ENCODE measurements at places on chromosomes 12 and 14. TPM values are rescaled to one million over a fixed set of nuclear protein-coding genes. Genes with fewer than 3 reads are reported as not detected.

Gene NFE2
- not detected for total RNA-seq

Gene DLK1
- 7.2 TPM for total RNA-seq

Gene SPTB
- total RNA-seq, result 14.9 TPM

Gene RNF212B
- not detected for total RNA-seq

Gene TMTC3
- 14.5 TPM for total RNA-seq

Gene SLC11A2
- 21.5 TPM for total RNA-seq

Gene IL25
- not detected for total RNA-seq

Gene CRACR2A
- total RNA-seq, result 0.53 TPM

- H3K27me3 ChIP-seq, result no peaks in the 10 kb centered on the region
- no peak overlapping the region for H3K27ac ChIP-seq
- peaks cover 3% of the 10 kb centered on the region for H3K36me3 ChIP-seq
- H3K4me1 ChIP-seq, result no peaks in the 10 kb centered on the region
Observed at GRCh38 chr14:55151601-55152000, 22.5 kb downstream of the LGALS3 start.

DNA sequence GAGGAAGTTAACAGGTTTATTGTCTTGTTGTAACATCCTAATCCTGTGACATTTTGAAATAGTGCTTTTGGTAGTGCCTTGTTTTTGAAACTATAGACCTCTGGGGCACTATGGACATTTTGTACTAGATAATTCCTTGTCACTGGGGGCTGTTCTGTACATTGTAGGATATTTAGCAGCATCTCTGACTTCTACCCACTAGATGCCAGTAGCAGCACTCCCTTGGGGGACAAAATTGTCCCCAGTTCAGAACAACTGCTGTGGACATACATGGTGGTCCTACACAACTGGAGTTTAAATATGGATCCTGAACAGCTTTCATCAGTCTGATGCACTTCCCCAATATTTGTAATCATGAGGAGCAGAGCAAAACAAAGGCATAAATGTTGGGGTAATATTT, 264.7 kb downstream of the RAD51B start:
- no peak overlapping the region for H3K27ac ChIP-seq
- no peak for DNase-seq
- H3K4me3 ChIP-seq, result no peak overlapping the region
- H3K36me3 ChIP-seq, result no peaks in the 10 kb centered on the region
- no peaks in the 10 kb centered on the region for H3K27me3 ChIP-seq

DNA sequence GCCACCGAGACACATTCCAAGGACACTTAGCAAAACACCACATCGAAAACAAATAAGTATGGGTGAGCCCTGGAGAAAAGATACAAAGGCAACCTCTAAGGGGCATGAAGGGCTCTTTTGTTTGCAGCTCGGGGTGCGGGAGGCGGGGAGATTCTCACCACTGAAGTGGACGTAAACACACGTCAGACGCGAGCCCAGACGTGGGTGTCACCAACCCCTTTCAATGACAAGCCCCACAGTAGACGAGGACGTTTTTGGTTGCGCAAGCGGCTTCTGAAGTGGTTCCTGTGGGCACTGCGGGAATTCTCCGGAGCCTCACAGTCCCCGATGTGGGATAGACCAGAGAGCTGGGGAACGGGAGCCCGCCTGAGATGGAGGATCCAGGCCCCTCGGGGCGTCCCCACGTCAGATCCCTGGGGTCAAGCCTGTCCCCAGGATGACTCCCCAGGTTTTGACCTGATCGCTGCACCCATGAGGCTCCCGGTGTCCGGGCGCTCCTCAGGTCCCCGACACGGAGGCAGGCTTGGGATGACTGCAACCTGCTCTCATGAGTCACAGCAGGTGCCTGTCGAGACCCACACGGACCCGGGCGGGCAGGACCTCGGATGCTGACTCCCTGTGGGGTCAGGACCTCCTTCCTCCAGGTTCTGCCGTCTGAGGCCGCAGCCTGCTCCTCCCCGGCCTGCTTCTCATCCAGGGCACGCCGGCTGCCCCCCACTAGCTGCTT, 20.3 kb upstream of the ADGRD1 start:
- no peaks in the 10 kb centered on the region for H3K4me1 ChIP-seq
- H3K4me3 ChIP-seq, result no peak overlapping the region
- no peak overlapping the region for H3K27ac ChIP-seq
- DNase-seq, result no peak
- H3K36me3 ChIP-seq, result no peaks in the 10 kb centered on the region
- H3K27me3 ChIP-seq, result no peaks in the 10 kb centered on the region

DNA sequence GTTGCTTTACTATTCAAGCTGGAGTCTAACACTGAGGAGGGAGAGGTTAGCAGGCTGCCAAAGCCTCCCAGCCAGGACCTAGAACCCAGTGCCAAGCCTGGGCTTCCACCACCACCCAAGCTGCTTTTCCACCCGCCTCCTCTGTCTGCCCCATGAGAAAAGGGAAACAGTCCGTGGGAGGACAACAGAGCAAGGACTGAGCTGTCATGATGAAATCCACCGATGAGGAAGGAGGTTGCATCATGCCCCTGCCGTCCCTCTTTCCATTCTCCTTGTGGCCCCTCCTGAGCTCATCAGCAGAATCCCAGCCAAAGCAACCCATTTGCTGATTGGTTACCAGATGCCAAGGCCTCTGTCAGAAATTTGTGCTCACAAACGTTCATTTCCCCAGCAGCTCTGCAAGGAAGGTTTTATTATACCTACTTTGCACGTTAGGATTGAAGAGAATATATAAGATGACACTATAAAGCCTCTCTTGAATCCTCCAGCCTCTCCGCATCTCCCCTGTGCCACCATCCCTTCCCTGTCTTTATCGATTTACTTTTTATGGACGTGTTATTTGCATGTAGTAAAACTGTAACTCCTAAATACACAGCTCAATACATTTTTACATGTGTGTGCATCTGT, 6.3 kb upstream of the SERPINA1 start:
- H3K4me3 ChIP-seq, result no peak overlapping the region
- H3K27ac ChIP-seq, result no peak overlapping the region
- DNase-seq, result peak; percentile 74
- no peaks in the 10 kb centered on the region for H3K36me3 ChIP-seq
- no peaks in the 10 kb centered on the region for H3K27me3 ChIP-seq
- H3K4me1 ChIP-seq, result no peaks in the 10 kb centered on the region

DNA sequence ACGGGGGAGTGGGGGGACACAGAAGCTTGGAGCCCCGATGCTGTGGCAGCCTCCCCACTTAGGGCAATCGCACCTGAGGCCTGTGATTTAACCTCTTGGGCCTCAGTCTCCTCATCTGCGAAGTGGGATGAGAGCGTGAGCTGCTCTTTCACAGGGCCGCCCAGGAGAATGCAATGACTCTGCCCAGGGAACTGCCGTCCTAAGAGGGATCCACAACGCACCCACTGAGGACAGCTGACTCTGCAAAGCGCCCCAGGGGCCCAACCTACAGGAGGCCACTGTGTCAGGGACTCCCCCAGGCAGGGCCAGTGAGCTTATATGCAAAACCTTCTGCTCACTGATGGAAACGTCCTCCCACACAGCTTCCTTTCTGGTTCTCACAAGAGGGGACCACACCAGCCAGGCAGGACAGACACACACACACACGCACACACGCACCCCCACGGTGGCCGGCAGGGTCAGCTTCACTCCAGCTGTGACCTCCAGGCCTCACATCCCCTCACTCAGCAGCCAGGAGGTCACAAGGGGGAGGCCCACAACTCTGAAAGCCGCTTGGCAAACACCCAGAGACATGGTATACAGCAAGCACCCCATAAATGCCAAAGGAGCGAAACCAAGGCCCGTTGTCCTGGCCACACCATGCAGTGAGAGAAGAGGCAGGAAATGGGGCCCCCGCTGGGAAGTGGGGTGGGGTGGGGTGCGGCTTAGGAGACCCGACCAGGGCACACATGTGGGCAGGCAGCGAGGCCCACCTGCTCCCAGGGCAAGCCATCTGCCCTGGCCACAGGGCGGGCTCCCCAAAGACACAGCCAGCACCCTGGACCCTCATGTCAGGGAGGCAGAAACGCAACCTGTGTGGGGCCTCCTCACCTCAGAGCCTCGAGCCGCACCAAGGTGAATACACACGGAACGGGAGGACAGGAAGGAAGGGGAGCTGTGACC, 73.3 kb downstream of the NCOR2 start:
- H3K27ac ChIP-seq, result no peak overlapping the region
- peaks cover 21% of the 10 kb centered on the region for H3K4me1 ChIP-seq
- no peak for DNase-seq
- peaks cover 20% of the 10 kb centered on the region for H3K36me3 ChIP-seq
- no peaks in the 10 kb centered on the region for H3K27me3 ChIP-seq

DNA sequence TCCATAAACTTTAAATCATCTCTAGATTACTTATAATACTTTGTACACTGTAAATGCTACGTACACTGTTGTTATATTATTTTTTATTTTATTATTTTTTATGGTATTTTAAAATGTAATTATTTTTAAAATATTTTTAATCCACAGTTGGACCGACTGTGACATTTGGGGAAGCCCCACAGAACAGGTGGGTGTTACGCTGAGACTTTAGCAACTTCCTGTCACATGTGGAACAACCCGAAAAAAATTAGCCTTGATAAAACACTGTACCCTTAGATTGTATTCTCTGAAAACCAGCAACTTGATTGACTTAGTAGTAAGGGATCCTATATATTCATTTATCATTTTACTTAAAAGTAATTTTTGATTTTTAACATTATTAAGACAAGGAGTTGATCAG, 1755.7 kb upstream of the SEL1L start:
- no peaks in the 10 kb centered on the region for H3K27me3 ChIP-seq
- no peak overlapping the region for H3K27ac ChIP-seq
- H3K4me1 ChIP-seq, result no peaks in the 10 kb centered on the region
- no peak overlapping the region for H3K4me3 ChIP-seq

DNA sequence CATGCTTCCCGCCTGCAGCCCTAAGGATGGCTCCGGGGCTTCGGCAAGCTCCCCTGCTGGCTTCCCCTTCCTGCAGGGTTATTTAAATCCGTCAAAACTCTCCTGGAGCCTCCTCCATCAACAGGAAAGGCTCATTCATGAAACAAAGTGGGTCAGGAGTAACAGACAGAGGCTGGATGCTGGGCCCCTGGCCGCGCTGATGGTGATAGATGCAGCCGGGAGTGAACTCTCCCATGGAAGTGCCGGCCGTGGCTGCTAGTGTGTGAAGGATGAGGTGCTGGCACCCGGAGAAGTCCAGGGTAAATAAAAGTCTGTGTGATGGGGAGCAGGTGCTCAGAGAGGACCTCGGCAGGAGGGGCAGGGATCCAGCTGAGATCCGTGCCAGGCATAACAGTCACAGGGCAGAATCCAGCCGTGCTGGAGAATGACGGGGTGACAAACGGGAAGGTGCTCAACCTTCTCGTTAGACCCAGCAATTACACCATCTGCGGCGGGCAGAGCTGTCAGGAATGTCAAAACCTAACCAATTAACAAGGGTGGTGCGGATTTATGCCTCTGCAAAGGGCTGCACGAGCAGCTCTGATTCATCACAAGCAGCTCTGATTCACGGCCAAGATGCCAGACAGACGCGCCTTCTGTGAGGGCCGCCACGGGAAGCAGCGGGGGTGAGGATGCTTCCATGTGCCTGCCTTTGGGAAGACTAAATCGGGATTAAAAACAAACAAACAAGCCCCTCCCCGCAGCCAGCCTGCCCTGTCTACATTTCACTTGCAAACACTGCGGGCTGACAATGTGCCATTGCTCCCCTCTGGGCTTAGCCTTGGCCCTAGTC, 55.6 kb downstream of the SYNE3 start:
- peaks cover 4% of the 10 kb centered on the region for H3K36me3 ChIP-seq
- DNase-seq, result peak; percentile 75
- H3K4me3 ChIP-seq, result no peak overlapping the region
- H3K27ac ChIP-seq, result no peak overlapping the region
- peaks cover 29% of the 10 kb centered on the region for H3K4me1 ChIP-seq

DNA sequence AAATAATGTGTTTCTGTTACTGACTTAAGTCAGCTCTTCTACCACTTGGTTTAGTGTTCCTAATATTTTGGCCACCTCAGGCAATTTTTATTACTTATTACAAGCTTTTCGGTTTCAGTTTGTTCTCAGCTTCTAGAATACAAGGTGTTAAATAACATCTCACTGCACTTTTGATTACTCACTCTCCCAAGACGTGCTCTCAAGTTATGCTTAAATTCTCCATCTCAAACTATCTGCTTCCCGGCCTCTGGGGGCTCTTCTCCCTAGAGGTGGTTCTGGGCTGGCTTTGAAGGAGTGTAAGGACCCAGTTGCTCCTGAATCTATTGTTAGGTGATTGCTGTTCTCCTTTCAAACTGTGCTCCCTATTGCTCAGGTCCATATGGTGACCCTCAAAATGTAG, 193.9 kb upstream of the DDHD1 start:
- no peak overlapping the region for H3K27ac ChIP-seq
- no peak for DNase-seq
- no peak overlapping the region for H3K4me3 ChIP-seq
- no peaks in the 10 kb centered on the region for H3K27me3 ChIP-seq

DNA sequence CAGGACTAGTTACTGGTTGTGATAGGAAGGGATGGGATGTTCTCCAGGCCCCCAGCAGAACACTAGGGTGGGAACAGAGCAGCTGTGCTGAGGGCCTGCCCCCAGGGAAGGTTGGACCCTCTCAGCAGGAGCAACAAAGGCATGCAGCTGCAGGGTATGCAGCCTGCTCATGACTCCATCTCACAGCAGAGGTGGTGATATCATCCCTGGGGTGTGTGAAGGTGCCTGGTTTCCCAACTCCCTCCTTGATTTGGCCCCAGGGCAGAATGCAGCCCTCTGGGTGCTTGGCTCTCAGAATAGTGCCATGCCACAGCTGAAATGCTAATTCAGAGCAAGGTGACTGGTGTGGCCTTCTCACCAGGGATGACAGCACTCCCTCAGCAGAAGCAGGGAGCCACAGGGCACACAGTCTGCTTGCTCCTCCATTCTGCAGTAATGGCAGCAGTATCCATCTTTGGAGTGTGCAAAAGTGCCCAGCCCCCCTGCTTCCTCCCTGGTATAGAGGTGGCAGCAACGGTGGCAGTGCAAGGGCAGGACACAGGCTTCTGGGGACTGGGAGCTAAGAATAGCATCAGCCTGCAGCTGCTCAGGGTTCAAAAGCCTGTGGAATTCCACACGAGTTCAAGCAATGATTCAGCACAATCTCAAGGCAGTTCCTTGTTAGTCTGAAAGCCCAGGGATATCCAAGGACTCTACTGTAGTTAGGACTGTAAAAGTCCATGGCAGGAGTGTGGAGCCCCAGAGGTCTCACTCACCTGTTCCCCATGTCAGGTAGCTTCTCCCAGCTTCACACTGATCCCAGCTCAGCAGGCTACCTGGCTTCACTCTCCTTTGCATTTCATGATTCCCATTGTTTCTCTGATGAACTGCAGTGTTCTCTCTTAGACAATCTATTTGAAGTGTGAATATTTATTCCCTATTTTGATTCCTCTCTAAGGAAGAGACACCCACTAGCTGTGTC, 298.1 kb upstream of the FOXG1 start:
- no peak overlapping the region for H3K4me3 ChIP-seq
- DNase-seq, result no peak
- H3K36me3 ChIP-seq, result no peaks in the 10 kb centered on the region
- no peaks in the 10 kb centered on the region for H3K4me1 ChIP-seq
- H3K27ac ChIP-seq, result no peak overlapping the region
- no peaks in the 10 kb centered on the region for H3K27me3 ChIP-seq

- H3K4me1 ChIP-seq, result no peaks in the 10 kb centered on the region
- no peaks in the 10 kb centered on the region for H3K36me3 ChIP-seq
- no peak overlapping the region for H3K4me3 ChIP-seq
- no peak for DNase-seq
- no peak overlapping the region for H3K27ac ChIP-seq
Observed at GRCh38 chr14:104373855-104374717, 205.5 kb upstream of the C14orf180 start.

GRCh38 chr12:63208956-63209355, 58.0 kb upstream of the AVPR1A start:
- no peak overlapping the region for H3K27ac ChIP-seq
- no peak for DNase-seq
- H3K4me1 ChIP-seq, result no peaks in the 10 kb centered on the region
- no peaks in the 10 kb centered on the region for H3K27me3 ChIP-seq
- no peak overlapping the region for H3K4me3 ChIP-seq

- peak overlapping the region; percentile 30 for H3K4me3 ChIP-seq
- no peaks in the 10 kb centered on the region for H3K27me3 ChIP-seq
- H3K27ac ChIP-seq, result no peak overlapping the region
- H3K36me3 ChIP-seq, result no peaks in the 10 kb centered on the region
Observed at GRCh38 chr12:114674251-114675047, 9.5 kb downstream of the TBX3 start.
